ENCODE measurements at places on chromosomes 6 and 20. TPM values are rescaled to one million over a fixed set of nuclear protein-coding genes. Genes with fewer than 3 reads are reported as not detected.

Gene C6orf58
- not detected for total RNA-seq

DNA sequence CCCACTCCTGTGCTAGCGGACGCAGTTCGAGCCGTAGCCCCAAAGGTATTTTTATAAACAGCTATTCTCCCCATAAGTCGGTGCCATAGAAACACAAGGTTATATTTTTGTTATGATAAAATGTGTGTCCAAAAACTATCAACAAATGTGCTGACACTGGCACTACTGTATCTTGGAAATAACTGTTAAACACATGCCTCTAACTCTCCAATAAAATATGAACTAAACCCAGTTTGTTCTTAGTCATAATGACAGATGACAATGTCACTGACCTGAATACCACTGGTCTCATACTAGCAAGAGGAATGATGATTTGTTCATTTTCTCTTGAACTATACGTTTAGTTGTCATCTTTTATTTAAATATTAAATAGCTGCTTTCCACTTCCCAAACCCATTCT, 51.4 kb upstream of the NUP153 start:
- DNase-seq, result no peak
- no peak overlapping the region for H3K27ac ChIP-seq
- H3K4me1 ChIP-seq, result no peaks in the 10 kb centered on the region
- H3K36me3 ChIP-seq, result no peaks in the 10 kb centered on the region

- peaks cover 5% of the 10 kb centered on the region for H3K4me1 ChIP-seq
- DNase-seq, result no peak
- no peak overlapping the region for H3K4me3 ChIP-seq
- peaks cover 7% of the 10 kb centered on the region for H3K36me3 ChIP-seq
- no peaks in the 10 kb centered on the region for H3K27me3 ChIP-seq
- no peak overlapping the region for H3K27ac ChIP-seq
These were observed 64.9 kb downstream of the TNFAIP3 start for GRCh38 chr6:137931849-137932465.

Gene SPDEF
- 0.50 TPM for total RNA-seq

DNA sequence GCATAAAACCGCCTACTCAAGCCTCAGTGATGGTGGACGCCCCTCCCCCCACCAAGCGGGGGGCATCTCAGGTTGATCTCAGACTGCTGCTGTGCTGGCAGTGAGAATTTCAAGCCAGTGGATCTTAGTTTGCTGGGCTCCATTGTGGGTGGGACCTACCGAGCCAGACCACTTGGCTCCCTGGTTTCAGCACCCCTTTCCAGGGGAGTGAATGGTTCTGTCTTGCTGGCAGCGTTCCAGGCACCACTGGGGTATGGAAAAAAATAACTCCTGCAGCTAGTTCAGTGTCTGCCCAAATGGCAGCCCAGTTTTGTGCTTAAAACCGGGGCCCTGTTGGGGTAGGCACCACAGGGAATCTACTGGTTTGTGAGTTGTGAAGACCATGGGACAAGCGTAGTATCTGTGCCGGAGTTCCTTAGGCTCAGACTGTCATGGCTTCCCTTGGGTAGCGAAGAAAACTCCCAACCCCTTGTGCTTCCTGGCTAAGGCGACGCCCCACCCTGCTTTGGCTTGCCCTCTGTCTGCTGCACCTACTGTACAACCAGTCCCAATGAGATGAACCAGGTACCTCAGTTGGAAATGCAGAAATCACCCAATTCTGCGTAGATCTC, 1334.5 kb upstream of the ADGRB3 start:
- H3K4me3 ChIP-seq, result no peak overlapping the region
- no peak for DNase-seq
- no peaks in the 10 kb centered on the region for H3K27me3 ChIP-seq
- no peaks in the 10 kb centered on the region for H3K4me1 ChIP-seq
